ENCODE measurements at places on chromosomes 5 and 9.

GRCh38 chr9:80204054-80204453 is 632.3 kb downstream of the TLE4 start:
- peak; percentile 34 for DNase-seq

- DNase-seq, result peak; percentile 16
Measured at GRCh38 chr9:116574027-116574679, 113.0 kb upstream of the TRIM32 start.

GRCh38 chr9:114065304-114065703 is 12.8 kb downstream of the AMBP start:
- DNase-seq, result no peak

DNA sequence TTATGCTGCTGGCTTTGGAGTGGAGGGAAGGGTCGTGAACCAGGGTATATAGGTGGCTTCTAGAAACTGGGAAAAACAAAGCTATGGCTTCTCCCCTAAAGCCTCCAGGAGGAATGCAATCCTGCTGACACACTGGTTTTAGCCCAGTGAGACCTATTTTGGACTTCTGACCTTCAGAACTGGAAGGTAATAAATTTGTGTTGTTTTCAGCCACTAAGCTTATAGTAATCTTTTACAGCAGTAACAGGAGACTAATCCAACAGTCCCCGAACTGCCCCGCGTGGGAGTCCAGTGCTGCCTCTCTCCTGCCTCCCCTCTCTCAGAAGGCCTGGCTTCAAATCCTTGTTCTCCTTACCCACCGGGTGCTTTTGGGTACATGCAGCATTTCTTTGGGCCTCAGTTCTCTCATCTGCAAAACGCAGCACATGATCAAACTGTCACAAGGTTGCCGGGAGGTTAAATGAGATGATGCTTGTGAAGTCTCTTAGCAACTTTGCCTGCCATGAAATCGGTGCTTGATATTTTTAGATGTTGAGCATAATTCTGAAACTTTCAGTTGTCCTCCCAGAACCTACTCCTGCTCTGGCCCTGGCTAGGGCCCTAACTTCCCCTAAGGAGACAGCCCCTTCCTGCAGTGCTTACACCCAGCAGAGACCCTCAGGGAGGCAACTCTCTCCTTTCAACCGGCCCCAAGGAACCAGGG is 127.3 kb upstream of the BOD1 start:
- no peak for DNase-seq

- DNase-seq, result peak; percentile 79
Measured at GRCh38 chr9:36625006-36625615, 52.4 kb downstream of the MELK start.

GRCh38 chr9:106218854-106219253 is 524.5 kb downstream of the TMEM38B start:
- no peak for DNase-seq

DNA sequence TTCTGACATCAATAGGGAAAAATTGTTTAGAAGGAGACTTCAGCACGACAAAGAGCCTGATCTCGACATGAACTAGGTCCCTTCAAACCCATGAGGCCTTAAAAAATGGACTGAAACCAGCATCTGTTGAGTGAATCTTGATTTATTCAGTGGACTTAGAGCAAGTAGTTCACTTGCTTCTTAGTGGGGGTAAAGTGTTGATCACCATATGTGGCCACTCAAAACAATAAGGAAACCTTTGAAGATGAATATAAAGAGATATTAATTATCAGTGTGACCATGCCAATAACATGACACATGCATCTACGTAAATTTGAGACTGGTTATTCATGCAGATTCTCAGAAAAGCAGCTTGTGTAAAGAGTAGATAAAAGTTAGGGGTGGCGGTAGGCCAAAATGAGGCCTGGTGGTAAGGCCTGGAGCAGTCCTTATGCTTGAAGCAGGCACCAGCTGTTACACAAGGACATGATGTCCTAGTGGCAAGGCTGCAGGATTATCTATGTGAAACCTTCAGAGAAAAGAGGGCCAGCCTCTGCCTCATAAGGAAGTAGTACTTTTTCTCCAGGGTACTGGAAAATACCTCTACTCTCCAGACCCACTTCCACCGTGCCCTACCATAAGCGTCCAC is 61.3 kb downstream of the S1PR3 start:
- DNase-seq, result no peak
